HuH-7.5 (cell line): ENCODE measurements at places on chromosomes 5 and 9.

DNA sequence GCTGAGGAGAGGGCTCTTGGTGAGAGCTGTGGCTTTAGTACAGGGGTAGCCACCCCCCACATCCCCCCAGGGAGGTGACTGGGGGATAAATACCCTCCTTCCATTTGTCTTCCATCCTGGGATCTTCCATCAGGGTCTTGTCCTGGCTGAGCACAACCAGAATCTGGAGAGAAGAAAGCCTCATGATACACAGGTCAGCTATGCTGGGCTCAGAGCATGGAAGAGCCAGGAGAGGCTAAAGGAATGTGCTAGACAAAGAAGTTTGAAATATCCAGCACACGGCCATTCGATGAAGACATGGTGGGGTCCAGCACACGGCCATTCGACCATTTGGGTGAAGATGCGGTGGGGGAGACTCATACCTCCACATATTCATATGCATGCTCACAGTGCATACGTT lies 30.0 kb downstream of the ROPN1L start:
- DNase-seq: no peak

DNA sequence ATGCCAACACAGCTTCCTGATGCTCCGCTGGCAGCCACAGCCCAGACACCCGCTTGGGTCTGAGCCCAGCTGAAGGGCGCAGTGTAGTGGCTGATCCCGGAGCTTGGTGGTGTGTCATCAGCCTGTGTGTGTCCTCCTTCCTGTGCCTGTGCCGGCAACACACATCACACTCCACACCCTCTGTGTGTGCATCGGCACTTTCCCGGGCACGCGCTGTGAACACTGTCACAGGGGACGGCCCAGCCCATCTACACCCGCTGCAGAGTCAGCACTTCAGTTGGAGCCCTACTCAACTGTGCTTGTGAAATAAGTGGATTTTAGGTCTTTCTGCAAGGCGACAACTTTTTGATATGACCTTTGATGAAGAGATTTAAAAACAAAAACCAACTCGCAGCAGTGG lies 189.4 kb downstream of the IRX2 start:
- DNase-seq: no peak

GRCh38 chr5:141941307-141941706 lies 16.7 kb downstream of the PCDH12 start:
- DNase-seq: no peak

DNA sequence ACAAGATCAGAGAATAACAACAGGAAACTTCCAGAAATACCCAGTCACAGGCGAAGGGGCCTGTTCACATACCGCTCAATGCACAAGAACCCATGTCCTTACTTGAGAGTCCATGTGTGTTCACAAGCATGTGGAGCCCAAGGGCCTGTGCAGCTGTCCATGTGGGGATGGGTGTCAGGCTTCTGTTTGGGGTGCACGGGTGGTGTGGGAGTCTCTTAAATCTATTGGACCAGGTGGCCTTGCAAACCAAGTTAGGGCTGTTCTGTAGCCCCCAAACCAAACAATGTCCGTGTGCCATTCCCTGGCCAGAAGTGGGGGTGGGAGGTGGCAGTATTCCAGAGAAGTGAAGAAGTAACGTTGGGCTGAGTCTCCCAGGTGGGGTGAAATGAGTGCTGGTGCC lies 222.3 kb downstream of the PBX3 start:
- no peak for DNase-seq

DNA sequence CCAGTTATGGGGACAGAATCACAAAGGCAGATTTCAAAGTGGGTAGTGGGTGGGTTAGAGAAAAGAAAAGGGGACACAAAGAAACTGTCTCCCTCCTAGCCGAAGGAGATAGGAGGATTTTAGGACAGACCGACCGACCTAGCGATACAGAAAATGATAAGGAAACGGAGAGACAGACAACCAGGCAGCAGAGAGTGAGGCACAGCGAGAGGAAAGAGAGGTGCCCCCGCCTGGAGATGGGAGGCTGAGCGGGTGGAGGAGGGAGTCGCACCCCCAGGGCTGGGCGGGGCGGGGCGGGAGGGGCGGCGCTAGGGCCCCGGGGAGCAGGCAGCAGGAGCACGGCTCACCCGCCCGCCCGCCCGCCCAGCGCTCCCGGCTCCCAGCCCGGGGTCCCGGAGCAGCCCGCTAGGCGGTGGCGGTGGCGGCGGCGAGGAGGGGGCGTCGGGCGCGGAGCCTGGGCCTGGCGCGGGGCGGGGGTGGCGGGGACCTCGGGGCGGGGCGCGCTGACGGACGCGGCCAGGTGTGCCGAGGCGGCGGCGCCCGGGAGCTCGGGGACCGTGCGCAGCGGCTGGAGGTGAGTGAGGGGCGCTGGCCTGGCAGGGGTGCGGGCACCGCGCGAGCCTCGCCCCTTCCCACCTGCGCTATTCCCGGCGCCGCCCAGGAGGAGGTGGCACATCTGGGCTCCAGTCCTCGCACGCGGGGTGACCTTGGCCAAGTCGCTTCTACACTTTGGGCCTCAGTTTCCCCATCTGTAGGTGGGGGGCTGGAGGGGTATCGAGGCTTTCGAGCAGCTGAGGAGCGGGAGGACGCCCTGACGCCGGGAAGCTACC lies 15.9 kb upstream of the SYNPO start:
- DNase-seq: peak; percentile 64

DNA sequence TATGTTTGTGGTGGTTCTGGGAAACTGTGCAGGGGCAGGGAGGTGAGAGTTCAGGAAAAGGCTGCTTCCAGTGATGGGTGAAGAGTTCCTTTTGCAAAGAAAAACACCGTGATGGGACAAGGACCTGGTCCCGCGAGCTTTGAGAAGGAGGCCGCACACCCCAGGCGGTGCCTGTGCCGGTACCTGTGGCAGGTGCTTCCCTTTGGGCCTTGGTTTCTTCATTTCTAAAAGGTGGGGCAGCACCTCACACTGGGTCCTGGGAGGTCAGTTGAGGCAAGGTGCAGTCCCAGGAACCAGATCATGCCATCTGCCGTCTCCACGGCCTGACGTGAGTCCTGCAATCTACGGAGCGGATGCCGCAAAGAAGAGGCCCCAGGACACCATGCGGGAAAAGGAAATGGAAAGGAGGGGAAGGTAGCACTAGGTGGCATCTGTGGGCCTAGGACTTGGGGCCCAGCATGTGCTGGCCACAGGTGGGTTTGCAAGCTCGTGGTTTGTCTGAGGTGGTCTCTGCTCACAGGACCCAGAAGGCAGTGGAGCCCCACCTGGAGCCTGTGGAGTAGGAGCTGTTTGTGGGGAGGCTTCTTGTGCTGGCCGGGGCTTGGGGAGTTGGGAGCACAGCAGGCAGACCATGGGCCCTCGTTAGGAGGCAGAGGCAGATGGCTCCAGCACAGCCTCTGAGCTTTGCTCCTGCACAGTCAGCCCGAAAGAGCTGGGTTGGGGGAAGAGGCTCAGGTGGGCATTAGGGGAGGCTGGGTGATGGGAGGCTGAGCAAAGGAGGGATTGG lies 131.6 kb downstream of the CACNA1B start:
- no peak for DNase-seq

- DNase-seq: no peak
These were observed 116.9 kb upstream of the OTULINL start for GRCh38 chr5:14464671-14465070.

- no peak for DNase-seq
These were observed 917.5 kb downstream of the TAF11L14 start for GRCh38 chr5:18551716-18552115.

DNA sequence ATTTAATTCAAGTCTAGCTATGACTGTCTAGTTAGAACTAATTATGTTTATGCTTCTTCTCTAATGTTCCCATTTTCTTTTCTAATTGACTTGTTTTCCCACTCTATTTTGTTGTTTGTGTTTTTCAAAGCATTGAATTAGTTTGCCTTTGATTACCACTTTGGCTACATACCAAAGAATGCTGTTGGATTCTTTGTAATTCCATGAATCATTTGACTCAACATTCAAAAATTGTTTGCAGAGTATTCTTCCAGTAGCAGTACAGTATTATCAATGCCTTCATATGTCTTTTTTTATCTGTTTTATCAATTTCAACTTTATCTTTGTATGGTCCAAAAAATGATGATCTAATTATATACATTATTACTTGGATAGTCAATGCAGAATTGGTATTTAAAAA lies 288.7 kb downstream of the RFX3 start:
- DNase-seq: no peak

DNA sequence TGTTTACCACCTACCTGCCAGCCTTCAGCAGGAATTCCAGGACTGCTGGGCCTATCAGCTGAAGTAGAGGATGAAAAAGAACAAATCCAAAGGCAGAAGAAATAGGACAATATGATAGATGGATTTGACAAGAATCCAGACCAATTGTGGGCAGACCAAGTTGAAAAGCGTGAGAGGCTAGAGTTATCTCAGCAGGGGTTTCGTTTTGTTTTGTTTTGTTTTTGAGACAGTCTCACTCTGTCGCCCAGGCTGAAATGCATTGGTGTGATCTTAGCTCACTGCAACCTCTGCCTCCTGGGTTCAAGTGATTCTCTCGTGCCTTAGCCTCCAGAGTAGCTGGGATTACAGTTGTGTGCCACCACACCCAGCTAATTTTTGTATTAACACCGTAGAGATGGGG lies 113.2 kb downstream of the PALM2AKAP2 start:
- no peak for DNase-seq

GRCh38 chr9:93031629-93032430 lies 26.7 kb upstream of the SUSD3 start:
- DNase-seq: no peak

GRCh38 chr9:130630506-130631330 lies 33.7 kb upstream of the PRDM12 start:
- no peak for DNase-seq

DNA sequence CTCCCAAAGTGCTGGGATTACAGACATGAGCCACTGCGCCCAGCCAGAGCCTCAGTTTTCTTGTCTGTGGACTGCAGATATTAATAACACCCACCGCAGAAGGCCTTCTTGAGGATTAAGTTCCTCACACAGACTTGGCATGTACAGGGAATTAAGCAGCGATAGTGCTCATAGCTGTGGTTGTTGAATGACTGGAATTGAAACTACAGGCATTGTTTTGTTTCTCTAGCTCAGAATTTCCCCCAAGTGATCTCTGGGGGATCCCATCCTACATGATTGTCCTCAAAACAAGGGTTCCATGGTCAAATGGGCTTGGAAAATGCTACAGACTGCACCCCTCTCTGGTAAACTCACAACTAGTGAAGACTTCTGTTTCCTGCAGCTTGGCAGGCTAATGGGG lies 44.2 kb upstream of the TDRD7 start:
- no peak for DNase-seq

- DNase-seq: no peak
These were observed 188.9 kb downstream of the PDZD2 start for GRCh38 chr5:31827867-31828266.

DNA sequence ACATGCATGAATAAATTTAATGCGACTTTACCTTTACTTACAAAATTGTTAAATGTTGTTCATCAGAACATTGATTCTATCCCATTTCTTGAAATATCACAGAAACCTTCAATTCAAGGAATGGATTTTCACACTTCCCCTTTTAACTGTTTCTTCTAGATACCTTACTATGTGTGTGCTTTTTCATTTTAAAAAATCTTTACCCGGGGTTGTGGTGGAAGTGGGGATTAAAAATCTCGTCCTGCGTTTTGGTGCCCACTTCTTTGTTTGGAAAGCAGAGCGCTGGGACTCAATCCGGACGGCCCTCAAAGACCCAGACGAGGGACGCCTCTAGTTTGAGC lies 5.8 kb upstream of the MEF2C start:
- DNase-seq: no peak

DNA sequence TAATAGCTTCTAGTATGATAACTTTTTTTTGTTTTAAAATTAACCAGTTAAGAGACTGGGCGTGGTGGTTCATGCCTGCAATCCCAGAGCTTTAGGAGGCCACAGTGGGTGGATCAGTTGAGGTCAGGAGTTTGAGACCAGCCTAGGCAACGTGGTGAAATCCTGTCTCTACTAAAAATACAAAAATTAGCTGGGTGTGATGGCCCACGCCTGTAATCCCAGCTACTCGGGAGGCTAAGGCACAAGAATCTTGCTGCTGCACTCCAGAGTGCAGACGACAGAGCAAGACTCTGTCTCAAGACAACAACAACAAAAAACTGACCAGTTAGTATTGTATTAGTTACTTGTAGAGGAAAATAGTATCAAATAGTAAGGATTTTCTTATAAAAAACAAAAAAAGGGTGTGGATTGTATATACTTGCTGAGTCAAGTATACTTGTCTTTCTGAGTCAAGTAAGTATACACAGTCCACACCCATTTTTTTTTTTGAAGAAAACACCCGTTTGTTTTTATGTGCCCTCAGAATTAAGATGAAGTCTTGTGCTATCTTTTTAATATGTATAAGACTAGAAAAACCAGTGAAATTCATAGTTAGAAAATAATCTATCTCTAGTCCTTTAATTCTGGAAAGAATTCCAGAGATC lies 25.3 kb downstream of the UBAP1 start:
- DNase-seq: no peak

- DNase-seq: no peak
These were observed 278.8 kb downstream of the PSAT1 start for GRCh38 chr9:78575771-78576170.

DNA sequence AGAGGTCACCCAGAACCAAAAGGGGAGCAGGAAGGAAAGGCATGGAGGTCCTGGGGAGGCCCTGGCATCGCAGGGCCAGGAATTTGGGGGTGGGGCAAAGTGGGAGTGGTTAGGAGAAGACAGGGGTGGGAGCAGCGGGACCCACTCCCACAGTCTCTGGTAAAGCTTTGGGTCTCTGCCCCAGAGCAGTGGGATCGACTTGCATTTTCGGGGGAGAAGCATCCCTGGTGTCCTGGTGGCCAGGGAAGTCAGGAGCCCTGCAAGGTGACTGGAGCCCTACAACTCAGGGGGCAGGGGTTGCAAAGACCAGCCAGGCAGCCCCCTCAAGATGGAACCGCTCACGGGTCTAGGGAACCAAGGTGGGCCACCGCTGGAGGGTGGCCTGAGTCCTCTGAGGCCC lies 22.4 kb upstream of the GTF3C5 start:
- DNase-seq: no peak

DNA sequence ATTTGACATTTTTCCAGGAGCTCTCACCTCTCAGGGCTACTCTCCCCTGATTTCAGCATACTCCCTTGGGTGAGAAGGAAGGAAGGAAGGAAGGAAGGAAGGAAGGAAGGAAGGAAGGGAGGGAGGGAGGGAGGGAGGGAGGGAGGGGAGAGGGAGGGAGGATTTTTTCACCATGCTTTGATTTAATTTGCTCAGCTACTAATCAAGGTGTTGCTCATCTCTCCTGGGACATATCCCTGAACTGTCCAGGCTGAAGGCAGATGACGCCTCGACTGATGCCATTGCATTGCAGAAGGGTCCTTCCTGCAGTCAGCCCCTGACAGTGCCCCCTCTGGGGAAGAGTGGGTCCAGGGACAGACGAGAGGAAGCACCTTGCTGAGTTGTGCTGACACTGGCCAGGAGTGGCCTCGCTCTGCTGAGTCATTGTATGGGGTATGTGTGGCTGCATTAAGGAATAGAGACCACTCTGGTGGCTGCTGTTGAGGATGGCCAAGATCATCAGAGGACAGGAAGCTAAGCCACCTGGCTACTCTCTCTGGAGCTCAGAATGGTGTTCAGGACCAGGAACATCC lies 43.6 kb upstream of the CRB2 start:
- DNase-seq: no peak
